ENCODE measurements at places on chromosomes 16 and 17.

DNA sequence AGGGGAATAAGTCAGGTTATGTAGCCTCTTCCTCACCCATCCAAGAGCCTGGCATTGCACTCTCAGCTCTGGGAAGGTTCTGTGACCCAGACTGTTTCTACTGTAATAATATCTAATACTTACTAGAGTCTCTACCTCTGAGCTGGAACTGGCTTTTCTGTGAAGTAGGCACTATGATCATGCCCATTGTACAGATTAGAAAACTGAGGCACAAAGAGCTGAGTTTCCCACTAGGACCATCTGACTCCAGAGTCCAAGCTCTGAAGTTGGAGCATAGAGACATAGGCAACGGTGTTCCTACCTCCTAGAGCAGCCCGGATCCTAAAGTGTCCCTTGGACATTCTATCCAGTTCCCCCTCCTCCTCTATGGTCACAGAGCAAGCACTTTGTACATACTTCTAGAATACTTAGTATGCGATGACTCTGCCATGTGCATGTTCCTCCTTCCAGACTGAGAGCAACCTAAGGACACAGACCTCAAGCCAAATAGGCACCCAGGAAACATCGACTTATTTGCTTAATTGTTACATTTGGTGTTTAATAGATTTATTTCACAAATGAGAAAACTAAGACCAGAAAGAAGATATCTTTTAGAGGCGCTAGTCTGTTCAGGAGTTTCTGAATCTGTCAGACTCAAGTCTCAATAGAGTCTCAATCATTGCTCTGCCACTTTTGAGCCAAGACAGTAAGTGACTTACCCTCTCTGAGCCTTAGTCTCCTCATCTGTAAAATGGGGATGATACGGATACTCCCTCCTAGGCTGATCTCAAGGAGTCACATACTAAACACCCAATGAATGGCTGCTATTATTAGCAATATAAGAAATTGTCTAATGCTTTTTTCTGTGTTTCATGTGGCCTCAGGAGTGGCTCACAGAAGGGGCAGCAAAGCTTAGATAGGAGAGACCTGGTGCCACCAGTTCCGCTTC, 3.6 kb downstream of the CLEC19A start:
- no peak for DNase-seq

- DNase-seq = no peak
Measured at GRCh38 chr17:40819528-40820125, 2.8 kb downstream of the KRT10 start.

- DNase-seq = no peak
Measured at GRCh38 chr16:84519855-84520254, 15.4 kb upstream of the MEAK7 start.

DNA sequence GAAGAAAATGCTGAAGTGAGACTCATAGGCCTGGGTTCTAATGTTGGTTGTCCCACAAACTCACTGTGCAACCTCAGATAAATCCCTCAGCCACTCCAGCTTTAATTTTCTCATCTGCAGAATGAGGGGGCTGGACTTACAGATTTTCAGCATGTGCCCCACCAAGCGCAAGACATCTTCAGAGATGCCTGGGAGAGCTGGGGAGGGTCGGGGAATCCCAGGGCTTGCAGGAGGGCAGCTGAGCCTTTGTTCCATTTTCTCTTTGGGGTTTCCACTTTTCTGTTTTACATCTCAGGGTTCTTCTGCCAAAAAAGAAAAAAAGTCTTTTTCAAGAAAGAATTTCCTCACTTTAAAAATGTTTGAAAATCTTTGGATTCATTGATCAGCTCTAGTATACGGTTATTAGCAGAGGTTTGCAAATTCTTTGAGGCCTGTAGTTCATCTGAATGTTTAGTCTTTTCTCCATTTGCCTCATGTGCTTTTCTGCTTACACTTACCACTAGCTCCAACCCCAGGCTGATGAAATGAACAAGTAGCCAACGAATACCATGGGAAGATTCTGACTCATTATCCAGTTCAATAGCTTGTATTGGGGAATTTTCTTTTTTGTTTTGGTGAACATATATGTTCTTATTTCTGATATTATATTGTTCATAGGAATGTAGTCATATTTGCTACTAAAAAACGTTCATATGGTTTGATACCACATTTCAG, 56.4 kb downstream of the CHD9 start:
- no peak for DNase-seq

- DNase-seq = no peak
Measured at GRCh38 chr17:78797691-78798585, 15.9 kb upstream of the CYTH1 start.

All from stimulated activated CD8-positive, alpha-beta memory T cell treated with anti-CD3 and anti-CD28 coated beads, Interleukin-7, amount 100 ng/mL, for 48 hours (primary cell).